ENCODE measurements at places on chromosomes 11 and 22.

DNA sequence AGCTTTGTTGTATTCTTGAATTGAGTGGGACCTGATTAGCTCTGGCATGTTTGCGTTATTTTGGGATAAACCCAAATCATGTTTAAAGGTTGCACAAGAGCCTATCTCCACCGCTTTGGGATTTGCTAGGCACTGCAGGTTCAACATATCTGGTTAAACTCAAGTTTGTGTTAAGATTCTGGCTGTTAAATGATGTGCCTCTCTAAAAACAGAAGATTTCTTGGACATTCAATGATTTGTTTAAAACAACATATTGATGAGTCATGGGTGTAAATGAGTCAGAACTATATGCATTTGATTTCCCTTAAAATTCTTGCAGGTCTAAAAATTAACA is 67.4 kb downstream of the AMOTL1 start:
- DNase-seq = no peak

- no peak for DNase-seq
Measured at GRCh38 chr22:44638971-44639760, 62.8 kb upstream of the PRR5 start.

DNA sequence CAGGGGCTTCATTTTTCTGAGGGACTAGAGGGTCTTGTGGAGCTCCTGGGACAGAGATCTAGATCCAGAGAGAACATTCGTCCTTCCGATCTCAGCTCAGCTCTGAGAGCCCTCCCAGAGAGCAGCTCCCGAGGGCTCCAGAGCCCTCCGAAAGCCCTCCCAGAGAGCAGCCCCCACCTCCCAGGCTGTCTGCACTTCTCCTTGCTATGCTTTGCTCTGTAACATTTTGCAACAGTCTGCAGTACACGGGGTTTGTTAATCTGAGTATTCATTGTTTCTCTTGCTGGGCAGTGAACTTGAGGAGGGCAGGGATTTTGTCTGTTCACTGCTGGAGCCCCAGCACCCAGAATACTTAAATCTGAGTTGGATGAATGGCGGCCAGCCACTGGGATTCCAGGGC is 2.6 kb downstream of the GGA1 start:
- DNase-seq = no peak

DNA sequence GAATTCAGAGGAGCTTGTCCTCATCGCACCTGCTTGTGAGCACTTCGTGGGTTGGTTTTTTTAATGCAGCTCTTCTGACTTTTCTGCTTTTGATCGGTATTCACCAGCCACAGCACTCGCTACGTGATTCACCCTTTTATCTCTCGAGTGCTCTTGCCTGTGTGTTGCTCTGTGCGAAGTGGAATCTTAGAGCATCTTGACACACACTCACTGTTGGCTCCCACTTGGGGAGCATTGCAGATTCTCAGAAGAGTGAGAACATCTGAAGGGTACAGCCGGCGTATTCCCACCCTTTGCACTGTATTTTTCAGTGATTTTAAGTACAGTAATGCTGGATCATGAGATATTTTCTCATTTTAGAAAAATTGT is 10.9 kb downstream of the TNNT3 start:
- no peak for DNase-seq

GRCh38 chr11:34633990-34634693 is 13.2 kb downstream of the EHF start:
- no peak for DNase-seq

- peak; percentile 86 for DNase-seq
Measured at GRCh38 chr11:61021661-61022212, 50.3 kb downstream of the CD6 start.

- no peak for DNase-seq
Measured at GRCh38 chr22:35749808-35750207, 32.1 kb downstream of the APOL5 start.

DNA sequence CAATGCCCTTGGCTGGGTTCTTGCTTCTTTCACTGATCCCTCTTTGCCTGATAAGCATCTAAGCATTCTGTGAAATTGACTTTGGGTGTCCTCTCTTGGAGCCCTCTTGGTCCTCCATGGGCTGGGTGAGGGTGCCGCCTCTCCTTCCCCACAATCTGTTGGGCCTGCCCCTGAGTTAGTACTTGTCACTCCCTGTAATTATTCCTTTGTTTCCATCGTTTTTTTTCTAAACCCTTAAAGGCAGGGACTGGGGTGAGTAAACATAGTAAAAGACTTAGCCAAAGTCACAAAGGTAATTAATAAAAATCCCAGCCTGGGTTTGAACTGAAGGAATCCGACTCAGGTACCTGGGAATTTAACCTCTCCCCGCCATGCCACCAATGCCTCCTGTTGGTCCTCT is 188.1 kb downstream of the MYO18B start:
- no peak for DNase-seq

GRCh38 chr11:12100841-12101242 is 9.5 kb upstream of the MICAL2 start:
- DNase-seq = no peak

DNA sequence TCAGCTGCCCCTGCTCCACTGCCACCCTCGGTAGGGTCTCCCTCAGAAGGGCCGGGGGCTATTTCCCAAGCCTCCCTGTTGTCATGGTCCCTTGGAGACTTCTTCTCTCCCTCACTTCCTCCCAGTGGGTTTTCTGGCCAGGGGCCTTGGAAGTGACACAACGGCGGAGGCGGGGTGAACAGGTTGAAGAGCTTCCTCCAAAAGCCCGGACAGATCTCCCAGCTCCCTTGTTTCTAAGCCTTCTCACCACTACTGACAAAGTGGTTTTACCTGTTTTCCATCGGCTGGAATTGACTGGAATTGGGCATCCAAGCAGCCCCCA is 14.5 kb downstream of the MYH9 start:
- DNase-seq = no peak

GRCh38 chr11:19176629-19177186 is 25.1 kb downstream of the CSRP3 start:
- no peak for DNase-seq

DNA sequence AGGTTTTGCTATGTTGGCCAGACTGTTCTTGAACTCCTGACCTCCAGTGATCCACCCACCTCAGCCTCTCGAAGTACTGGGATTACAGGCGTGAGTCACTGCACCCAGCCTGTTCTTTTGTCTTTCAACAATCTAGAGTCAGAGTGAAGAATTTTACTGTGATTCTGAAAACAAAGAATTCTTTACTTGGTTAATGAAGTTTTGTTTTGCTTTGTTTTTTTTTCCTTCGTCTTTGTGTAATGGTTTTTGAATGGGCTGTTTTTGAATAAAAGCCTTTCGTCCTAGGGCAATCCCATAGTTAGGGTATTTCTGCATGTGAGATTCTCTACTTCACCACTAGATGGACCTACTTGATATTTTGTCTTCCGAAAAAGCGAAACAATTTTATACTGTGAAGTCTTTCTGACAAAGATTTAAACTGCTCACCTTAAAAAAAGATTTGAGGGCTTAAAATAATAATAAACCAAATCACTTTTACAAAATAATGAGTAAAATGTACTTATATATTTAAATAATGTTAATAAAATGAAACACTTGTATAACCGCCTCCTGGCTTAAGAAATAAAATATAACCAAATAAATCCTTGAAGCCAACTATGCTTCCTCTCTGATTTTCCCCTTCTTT is 43.4 kb upstream of the SC5D start:
- DNase-seq = no peak
